ENCODE measurements at places on chromosomes 6 and 20. TPM values are rescaled to one million over a fixed set of nuclear protein-coding genes. Genes with fewer than 3 reads are reported as not detected.

Gene MAN1A1
- 58.8 TPM for total RNA-seq

Gene LST1
- 0.29 TPM for total RNA-seq

Gene IL17A
- total RNA-seq = not detected

Gene PI16
- total RNA-seq = not detected

Gene LAMA2
- total RNA-seq = 5.8 TPM

Gene LY6G6D
- not detected for total RNA-seq

Gene FUT9
- total RNA-seq = not detected

Gene CRISP3
- total RNA-seq = not detected

Gene DEF6
- total RNA-seq = 0.65 TPM

Gene TMC2
- not detected for total RNA-seq

Gene MUCL3
- not detected for total RNA-seq

Gene AGPAT4
- 9.2 TPM for total RNA-seq

Gene CYP21A2
- not detected for total RNA-seq

Gene MCM3
- total RNA-seq = 101 TPM

Gene NTSR1
- 0.43 TPM for total RNA-seq

Gene CYP24A1
- not detected for total RNA-seq
